ENCODE measurements at places on chromosomes 2 and 18.

- no peak for DNase-seq
Observed at GRCh38 chr2:9430316-9431293, 7.2 kb downstream of the CPSF3 start.

GRCh38 chr2:19702267-19702666 lies 199.5 kb downstream of the TTC32 start:
- DNase-seq: no peak

GRCh38 chr2:214311031-214311533 lies 99.8 kb upstream of the VWC2L start:
- DNase-seq: no peak

GRCh38 chr18:69935319-69936190 lies 12.1 kb downstream of the CD226 start:
- no peak for DNase-seq

DNA sequence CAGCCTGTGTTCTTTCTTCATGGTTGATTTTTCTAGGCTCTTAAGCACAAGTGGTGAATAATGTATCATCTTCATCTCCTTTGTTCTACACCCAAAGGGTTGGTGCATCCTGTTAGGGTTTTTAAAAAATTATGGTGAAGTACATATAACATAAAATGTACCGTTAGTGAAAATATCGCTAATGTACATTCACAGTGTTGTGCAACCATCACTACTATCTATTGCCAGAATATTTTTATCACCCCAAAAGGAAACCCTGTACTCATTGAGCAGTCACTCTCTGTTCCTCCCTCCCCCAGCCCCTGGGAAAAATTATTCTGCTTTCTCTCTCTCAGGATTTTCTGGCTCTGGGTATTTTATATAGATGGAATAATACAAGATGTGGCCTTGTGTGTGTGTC lies 98.5 kb downstream of the PRKCE start:
- DNase-seq: peak; percentile 48

- no peak for DNase-seq
Observed at GRCh38 chr2:136375017-136375901, 257.3 kb upstream of the CXCR4 start.

GRCh38 chr2:37851828-37852584 lies 73.1 kb upstream of the RMDN2 start:
- DNase-seq: no peak

- DNase-seq: no peak
Observed at GRCh38 chr18:80228051-80228848, 19.1 kb downstream of the PARD6G start.
